ENCODE measurements at places on chromosomes 2 and 18.

DNA sequence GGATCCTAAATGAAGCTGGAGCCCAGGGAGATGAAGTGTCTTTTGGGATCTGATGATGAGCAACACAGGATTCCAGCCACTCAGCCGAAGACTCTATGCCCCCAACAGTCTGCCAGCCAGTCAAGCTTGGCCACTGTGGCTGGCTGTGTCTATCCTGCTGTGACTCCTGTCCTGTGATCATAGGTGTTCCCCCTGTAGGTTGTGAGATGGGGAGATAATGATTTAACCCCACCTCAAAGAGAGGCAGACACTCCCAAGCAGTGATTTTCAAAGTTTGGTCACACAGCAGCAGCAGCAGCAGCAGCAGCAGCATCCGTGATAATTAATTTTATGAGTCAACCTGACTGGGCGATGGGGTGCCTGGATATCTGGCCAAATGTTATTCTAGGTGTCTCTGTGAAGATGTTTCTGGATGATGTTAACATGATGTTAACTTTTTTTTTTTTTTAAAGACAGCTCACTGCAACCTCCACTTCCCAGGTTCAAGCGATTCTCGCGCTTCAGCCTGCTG lies 21.4 kb upstream of the RHOB start:
- no peak for DNase-seq

DNA sequence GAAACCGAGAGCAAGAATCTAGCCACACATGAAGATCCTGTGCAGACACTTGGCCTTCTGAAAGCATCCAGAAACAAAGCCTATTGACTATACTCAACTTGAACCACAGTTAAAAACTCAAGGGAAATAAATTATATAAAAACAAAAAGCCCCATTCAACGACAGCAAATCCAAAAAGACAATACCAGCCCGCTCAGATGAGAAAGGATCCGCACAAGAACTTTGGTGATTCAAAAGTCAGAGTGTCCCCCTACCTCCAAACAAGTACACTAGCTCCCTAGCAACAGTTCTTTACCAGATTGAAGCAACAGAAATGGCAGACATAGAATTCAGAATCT lies 163.2 kb downstream of the WDPCP start:
- no peak for DNase-seq

GRCh38 chr2:178521304-178522150 lies 41.3 kb downstream of the PLEKHA3 start:
- no peak for DNase-seq

DNA sequence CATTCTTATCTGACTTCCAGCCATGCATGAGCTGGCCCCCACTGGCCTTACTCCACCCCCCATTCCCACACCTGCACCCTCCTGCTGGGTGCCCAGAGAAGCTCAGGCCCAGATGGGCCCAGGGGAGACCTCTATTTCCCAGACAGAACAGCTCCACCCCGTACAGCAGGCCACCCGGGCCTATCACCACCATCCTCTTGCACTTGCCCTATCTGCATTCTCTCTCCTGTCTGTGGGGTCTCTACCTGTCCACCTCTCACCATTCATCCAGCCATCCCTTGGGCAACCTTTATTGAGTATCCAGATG lies 25.3 kb upstream of the TNS1 start:
- DNase-seq, result peak; percentile 13

DNA sequence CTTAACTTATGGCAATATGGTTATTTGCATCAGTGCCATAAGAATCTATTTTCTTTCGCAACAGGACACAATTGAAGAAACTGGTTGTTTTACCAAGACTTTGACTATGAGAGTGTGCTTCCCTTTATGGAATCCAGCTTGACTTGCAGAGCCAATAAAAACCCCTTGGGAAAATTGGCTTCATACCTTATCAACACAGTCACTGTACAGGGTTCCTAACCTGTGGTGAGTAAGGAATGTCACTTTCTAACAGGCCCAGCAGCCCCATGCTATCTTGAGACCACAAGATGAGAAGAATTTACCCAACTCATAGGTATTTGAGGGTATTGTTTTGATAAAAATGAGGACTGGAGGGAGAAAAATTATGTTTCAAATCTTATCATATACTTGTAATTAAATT lies 418.5 kb upstream of the MAP2 start:
- no peak for DNase-seq

- no peak for DNase-seq
Measured at GRCh38 chr18:8999872-9000271, 102.6 kb upstream of the NDUFV2 start.

- DNase-seq, result no peak
Measured at GRCh38 chr2:189570570-189571031, 10.0 kb downstream of the SLC40A1 start.

DNA sequence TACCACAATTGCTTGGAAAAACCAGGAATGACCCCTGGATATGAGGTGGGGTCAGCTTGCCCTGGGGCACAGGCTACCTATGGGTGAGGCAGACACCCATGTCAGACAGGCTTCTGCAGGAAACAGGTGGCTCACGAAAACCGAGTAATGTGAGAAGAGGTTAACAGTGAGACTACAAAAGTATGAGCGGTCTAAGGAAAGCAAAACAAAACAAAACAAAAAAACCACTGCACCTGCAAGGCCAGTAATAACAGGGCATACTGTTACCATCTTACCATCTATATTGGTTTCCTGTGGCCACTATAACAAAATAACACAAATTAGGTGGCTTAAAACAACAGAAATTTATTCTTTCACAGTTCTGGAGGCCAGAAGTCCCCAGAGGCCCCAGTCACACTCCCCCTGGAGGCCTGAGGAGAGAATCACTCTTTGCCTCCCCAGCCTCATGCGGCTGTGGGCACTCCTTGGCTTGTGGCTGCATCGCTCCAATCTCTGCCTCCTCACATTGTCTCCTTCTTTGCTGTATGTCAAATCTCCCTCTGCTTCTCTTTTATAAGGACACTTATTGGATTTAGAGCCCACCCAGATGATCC lies 86.6 kb upstream of the EPC2 start:
- no peak for DNase-seq

- DNase-seq, result no peak
Measured at GRCh38 chr2:109663721-109664120, 49.6 kb downstream of the SOWAHC start.

- DNase-seq, result peak; percentile 64
Measured at GRCh38 chr2:68943581-68944568, 8.8 kb downstream of the GKN2 start.

- DNase-seq, result no peak
Measured at GRCh38 chr2:1717113-1717512, 27.2 kb downstream of the PXDN start.

DNA sequence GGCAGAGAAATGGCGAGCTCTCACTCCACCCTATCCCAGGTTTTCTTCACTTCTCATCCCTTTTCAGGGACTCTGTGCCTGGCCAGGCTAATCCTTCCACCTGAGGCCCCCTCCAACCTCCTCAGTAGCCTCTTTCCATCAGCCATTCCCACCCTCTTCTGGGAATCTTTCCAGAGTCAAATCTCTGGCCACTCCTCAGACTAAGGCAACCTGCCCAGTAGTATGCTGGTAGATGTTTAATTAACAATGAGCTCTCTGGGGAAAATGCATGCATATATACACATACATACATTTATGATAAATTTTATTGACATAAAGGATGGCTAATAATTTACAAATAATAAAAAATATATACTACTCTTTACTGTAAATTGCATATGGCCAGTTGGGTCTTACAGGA lies 11.4 kb upstream of the ASPRV1 start:
- DNase-seq, result no peak

GRCh38 chr2:234852941-234853340 lies 98.9 kb upstream of the SH3BP4 start:
- no peak for DNase-seq

GRCh38 chr2:43010438-43011157 lies 215.8 kb downstream of the ZFP36L2 start:
- DNase-seq, result no peak

DNA sequence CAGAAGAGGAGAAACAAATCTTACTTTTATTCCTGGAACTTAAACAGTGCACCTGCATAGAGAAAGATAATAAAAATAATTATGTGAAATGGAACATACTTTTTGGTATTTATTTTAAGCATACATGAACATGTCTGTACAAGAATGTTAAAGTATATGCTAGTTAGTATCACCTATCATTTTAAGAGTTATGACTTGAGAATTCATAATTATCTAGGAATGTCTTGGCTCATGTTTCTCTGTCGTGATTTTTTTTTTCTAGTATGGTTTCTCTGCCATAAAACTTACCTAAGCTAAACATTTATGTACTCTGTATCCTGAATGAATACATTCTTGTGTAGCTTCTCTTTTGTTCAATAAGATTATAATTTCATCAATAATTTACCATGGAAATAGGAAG lies 4.2 kb downstream of the SERPINB7 start:
- no peak for DNase-seq

GRCh38 chr2:151842830-151843690 lies 14.8 kb upstream of the ARL5A start:
- no peak for DNase-seq

GRCh38 chr2:113876503-113877387 lies 13.1 kb upstream of the ACTR3 start:
- peak; percentile 37 for DNase-seq

DNA sequence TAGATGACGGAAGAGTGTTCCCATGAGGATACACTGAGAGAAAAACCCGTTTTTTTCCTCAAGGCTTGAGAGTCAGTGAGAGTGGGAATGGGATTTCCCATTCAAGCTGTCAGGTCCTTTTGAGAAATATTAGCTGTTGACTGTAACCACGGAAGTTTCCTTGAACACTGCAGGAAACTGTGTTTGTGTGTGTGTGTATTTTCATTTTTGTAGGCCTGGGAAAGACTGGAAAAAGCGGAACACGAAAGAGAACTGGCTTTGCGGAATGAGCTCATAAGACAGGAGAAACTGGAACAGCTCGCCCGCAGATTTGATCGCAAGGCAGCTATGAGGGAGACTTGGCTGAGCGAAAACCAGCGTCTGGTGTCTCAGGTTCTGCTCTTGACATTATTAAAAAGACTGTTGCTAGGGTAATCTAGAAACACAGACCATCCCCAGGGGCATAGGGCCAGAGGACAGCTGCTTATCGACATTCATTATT lies 98.8 kb upstream of the EML6 start:
- no peak for DNase-seq
